ENCODE measurements at places on chromosomes 1 and 21.

- no peak for DNase-seq
These were observed 1064.9 kb downstream of the TTLL7 start for GRCh38 chr1:82934074-82934473.

GRCh38 chr1:114154146-114154962, 685 bp upstream of the SYT6 start:
- no peak for DNase-seq

DNA sequence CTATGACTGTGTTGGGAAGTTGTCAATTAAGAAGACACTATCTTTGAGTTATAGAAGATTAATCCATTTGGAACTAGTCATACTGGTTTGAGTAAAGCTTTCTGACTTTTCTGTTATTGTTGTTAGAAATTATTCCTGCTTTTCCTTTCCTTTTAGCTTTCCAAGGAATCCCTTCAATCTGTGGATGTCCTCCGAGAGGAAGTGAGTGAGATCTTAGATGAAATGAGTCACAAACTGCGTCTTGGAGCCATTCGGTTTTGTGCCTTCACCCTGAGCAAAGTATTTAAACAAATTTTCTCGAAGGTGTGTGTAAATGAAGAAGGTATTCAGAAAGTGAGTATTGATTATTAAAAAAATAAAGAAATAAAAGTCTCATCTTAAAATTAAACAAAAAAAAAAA, 19.3 kb downstream of the GNPAT start:
- no peak for DNase-seq

DNA sequence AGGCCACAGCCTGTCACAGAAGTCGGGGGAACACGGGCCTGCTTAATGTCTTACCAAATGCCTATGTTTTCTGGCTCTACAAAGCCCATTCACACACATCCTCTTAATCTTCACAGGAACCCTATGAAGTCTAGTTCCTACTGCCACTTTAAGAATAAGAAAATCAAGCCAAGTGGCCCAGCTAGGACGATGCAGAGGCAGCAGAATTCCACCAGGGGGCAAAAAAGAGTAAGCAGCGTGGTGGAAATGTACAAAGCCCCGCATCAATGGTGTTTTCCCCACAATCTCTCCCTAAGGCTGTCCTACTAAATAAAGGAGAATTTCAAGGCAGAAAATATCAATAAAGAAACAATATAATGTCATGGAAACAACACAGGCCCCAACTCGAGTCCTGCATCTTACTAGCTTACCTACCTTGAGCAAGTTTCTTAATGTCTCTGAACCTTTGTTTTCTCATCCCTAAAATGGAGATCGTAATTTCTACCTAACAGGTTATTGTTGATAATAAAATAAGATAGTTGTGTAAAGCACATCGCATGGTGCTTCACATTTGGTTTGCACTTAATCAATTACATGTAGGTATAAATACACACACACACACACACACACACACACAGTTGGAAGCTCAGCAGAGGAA, 21.4 kb downstream of the SEC16B start:
- peak; percentile 10 for DNase-seq

DNA sequence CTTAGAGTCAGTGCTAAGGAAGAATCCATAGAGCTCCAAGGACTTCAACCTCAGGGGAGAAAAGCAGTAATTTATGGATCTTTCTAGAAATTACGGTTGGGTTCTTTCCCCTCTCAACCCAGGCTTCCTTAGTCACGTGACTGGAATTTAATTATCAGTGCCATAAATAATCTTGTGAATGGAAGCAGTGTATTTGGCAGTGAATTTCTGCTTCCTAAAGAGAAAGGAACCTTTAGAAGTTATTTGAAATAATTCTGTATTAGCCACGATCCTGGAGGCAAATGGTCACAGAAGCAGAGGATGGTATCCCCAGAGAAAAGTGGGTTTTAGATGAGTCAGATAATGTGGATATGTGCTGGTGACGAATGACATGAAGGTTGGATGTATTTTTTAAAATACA, 89.6 kb downstream of the NFIA start:
- DNase-seq: no peak

DNA sequence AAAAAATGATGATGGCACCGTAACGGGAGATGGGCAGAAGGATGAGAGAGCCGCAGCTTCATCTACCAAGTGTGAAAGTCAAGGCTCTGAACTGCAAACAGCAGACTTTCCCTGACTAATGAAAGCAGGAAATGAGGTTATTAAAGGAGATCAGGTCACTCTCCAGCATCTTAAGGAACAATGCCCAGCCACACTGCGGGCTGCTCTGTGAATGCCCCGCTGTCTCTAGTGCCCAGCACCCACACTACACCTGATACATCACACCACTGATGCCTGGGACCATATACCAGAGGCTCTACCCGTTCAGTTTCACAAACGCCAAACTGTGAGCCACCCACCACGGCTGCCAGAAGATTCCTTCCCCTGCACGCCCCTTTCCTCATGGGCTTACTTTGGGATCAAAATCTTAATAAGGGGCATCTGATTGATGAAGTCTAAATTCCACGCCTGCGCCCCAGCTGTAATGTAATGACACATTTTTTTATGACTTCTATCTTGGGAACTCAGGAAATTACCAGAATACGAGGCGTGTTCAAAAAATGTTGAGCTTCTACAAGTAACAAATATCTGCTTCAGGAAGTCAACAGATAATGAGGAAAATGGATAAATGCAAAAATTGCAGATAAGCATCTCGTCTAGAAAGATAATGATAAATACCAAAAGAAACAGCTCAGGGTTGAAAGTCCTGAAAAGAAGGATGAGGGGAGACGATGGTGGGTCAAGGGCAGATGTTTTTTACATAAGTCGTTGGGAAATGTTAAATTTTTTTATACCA, 72.0 kb downstream of the MIS18A start:
- DNase-seq: no peak

DNA sequence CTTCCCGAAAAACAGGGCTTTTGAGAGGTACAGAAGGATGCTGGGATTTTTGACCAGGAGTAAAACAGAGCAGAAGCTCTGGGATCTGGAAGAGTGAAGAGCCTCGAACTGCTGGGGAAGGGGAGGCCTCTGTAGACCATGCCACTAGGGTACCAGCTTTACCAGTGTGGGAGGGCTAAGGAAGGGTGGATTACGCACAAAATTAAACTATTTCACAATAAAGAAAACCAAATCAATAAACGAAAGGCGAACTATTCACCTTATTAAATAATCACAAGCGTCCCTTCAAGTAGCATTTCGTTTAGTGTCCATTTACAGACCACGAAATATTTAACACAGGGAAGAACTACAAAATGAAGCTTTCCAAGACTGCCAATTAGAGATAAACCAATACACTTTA, 723 bp downstream of the CZIB start:
- no peak for DNase-seq

DNA sequence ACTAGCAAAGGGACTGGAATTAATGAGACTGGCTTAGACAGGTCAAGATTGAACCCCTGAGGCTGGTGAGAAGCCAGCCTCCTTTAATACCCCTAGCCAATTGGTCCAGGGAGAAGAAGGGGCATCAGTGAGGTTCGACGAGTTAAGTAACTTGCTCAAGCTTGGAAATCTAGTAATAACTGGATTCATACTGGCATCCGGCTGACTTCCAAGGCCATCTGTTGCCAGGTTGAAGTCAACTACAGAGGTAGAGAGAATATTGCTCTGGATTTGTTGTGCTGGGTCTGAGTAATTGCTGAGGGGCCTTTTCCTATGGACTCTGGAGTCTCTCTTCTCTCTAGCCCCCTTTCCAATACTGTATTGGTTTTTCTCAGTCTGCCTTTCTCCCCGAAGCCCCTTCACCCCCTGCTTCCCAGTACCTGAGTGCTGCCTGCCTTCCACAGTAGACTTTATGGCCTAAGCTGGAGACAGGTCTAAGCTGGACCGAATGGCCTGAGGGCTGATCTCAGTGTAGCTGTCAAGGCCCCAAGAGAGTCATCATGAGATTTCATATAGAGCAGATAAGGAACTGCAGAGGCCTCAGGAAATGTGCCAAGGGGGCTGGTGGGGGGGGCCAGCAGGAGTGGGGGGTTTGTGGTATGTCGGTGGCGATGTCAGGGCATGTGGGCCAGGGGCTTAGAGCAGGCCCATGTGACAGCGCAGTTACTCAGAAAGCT, 42.4 kb upstream of the IL19 start:
- DNase-seq: no peak

DNA sequence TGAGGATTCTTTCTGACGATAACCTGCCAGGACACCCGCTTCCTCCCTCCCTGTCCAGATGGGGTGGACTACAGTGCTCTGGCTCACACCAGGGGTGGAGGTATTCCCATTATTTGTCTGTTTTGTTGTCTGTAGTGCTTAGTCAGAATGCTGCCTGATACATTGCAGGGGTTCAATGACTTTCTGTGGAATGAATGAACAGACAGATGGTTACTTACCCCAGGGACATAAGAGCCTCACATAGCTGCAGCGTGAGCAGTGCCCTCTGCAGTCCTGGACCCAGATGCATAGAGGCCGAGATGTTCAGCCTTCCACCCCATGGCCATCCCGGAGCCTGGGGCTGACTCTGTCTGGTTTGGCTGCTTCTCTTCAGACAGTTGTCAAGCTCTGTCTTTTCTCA, 13.0 kb upstream of the F3 start:
- DNase-seq: no peak

DNA sequence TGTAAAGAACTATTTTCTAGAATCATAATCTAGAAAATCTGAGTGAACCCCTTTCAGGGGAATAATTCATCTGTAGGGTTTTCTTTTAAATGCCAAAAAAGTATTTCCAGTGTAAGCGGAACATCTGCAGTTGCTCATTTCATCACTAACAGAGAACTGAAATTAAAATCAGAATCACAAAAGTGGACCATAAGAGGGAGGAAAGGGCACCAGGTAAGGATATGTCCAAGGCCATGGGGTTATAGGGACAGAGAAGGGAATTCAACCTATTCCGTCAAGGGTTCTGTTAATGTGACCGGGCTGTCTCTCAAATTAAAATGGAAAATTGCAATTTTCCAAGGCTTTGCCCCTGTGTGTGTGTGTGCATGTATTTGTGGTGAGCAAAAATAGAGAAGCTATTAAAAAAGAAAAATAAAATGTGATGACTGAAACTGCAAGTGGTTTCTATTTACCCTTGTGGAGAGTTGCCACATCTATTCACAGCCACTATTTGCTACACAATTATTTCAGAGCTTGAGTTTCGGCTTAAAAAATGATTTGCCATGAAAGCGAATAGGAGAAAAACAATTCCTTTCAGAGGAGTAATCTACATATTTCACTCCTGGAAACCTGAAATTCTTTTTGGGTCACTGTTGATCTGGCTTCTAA, 53.1 kb downstream of the APP start:
- no peak for DNase-seq

- DNase-seq: no peak
These were observed 13.9 kb upstream of the FGGY start for GRCh38 chr1:59282951-59283350.

- no peak for DNase-seq
These were observed 8.5 kb downstream of the TMEM9 start for GRCh38 chr1:201145816-201146215.

- peak; percentile 13 for DNase-seq
These were observed at the start of gene MNDA for GRCh38 chr1:158830904-158831507. MNDA (plus strand) TSS chr1:158831351; CDS start chr1:158842154, 10,803 bp downstream.

DNA sequence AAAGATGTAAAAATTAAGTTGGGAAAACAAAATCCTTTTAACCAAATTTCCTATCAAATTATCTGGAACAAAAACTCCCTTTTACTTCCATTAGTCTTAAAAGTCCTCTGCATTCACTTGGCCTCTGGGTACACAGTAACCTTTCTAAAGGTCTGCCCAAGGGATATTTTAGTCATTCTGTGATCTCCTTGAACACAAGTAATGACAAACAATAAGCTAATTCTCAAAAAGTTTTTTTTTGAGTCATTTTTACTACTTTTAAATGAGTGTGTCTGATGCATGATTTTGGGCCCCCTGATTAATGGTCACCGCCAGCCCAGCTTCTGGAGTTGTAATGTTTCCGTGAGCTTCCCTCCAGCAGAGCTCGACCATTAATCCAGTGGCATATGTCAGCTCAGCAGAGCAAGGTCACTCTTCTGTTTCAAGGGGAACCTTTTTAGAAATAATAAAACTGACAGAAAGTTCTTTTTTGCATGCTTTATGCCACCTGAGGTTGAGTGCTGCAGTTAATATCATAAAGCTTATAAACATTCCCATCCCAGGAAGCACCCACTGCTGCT, 14.3 kb downstream of the SAMSN1 start:
- no peak for DNase-seq

DNA sequence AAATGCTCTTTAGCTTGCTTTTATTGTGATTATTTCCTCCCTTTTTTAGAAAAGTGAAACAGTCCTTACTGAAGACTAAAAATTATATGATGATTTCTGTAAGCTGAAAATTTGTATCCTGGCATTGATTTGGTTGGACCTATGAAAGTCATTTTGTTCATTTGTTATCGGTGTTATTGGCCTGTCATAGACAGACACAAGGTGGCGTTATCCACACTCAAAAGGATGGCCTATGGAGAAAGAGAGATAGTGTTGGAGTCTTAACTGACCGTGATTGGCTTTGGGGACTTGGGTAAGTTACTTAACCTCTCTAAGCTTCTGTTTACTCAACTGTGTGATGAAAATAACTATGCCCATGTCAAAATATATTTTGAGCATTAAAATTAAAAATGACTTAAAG, 203.6 kb upstream of the CHODL start:
- peak; percentile 1 for DNase-seq

GRCh38 chr1:34924759-34925555, 4.5 kb downstream of the DLGAP3 start:
- peak; percentile 17 for DNase-seq

- DNase-seq: no peak
These were observed 38.2 kb downstream of the ZBTB17 start for GRCh38 chr1:15937706-15938168.

Data from CD4-positive, alpha-beta T cell treated with Interleukin-4 for 4 hours (primary cell).